Stimulated activated CD4-positive, alpha-beta T cell treated with anti-CD3 and anti-CD28 coated beads, Interleukin-1b, Interleukin-23, amount 100 ng/mL, for 24 hours (primary cell): ENCODE measurements at places on chromosomes 13 and 19.

- peak; percentile 14 for DNase-seq
These were observed at the start of gene KIRREL2 for GRCh38 chr19:35856546-35857149. Gene KIRREL2, plus strand, starts transcription at chr19:35856911. Its CDS starts 209 bp downstream, at chr19:35857120.

DNA sequence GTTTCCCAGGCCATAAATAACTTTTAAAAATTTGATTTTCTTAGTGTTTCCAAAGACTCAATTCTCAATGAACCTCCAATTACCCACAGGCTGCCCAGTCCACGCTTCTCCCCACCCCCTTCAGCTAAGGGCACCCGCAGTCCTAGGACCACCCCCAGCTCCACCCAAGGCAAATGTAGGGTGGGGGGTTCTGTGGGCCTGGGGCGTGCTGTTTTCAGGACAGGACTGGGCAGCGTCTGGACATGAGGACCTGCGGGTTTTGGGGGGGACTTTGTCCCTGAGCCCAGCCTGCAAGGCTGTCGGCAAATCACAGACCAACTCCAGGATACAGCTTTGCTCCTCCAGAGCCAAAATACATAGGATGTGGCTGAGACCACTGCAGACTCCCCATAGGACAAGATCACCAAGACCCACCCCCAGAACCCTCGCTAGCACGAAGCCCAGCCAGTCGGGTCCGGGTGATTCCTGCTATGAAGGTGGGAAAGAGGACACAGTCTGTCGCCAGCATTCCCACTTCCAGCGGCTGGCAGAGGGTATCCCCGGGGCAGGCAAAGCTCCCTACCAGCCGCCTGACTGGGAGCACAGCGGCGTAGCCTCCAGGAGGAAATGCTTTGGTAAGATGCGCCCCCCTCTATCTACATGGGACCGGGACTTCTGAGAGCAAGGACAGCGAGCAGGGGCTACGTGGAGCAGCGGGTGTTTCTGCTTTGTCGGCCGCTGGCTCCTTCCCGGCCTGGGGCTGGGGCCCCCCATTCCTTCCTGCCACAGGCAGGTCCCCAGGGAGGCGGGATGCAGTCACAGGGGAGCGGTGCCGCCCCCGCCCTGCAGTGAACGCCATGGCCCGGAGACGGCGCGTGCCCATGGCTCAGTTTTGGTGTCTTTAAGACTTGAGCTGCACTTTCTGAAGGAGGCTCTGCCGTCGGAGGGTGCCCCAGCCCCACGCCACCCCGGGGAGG, 1.6 kb upstream of the TIMM13 start:
- DNase-seq, result no peak

DNA sequence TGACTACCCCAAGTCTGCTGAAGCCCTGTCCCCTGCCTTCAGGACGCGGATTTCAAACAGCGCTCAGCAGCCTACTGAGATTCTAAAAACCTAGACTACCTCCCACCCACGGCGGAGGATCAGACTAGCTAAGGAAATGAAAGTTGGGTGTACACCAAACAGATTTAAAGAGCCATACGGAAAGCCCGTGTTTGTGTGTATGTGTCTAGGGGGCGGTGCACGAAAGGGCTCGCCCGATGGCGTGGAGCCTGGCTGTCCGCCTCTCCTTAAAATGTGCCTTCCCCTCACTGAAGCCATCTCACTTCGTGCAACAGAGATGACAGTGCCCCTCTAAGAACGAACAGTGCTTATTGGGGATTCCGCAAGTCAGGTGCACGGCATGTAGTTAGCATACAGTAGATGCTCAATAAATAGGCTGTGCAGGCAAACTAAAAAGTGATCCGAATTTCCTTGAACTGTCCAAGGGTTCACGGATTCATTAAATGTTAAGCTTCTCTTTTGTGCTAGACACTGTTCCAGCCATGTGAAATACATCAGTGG, 639 bp downstream of the LENG1 start:
- no peak for DNase-seq

- no peak for DNase-seq
These were observed 537.4 kb downstream of the SLITRK6 start for GRCh38 chr13:85261757-85262346.

DNA sequence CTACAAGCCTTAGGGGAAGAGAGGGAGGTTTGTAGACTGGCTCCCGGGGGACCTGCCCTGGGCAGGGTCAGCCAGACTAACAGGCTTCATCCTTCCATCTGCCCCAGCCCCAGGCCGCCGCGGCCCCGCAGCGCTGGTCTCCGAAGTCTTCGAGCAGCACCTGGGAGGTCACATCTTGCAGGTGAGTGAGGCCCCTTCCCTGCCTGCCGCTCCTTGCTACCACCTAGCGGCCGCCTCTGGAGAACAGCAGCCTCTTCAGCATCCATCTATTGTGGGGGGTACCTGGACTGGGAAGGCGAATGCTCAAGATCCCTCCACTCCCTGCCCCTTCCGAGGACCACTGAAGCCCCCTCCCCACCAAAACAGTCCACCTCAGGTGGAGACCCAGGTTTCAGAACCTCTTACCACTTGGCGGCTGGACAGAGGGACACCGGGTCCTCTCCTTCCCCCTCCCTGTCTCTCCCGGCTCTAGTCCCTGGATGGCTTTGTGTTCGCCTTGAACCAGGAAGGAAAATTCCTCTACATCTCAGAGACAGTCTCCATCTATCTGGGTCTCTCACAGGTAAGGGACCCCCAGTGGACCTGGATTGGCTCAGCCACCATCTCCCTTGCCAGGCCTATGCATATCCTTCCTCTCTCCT, 12.7 kb downstream of the NPAS1 start:
- DNase-seq, result peak; percentile 41

DNA sequence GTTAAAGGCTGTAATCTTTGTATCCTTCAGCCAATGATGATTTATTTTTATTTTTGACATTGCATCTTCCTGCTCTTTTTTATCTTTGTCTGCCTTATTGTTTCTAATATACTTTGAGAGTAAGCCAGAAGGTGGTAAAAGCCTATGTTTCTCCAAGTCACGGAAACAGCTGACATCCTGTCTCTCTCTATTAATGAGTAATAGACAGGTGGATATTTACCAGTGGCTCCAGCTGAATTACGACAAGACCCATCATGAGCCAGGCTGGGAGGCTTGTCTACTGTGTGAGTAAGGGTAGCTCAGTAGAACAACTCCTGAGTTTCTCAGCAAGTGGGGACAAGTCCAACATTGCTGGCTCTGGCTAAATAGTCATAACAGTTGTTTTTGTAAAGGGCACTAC, 166.6 kb downstream of the NDFIP2 start:
- no peak for DNase-seq
